Stimulated activated CD8-positive, alpha-beta memory T cell treated with anti-CD3 and anti-CD28 coated beads, Interleukin-15, amount 100 ng/mL, for 24 hours (primary cell): ENCODE measurements at places on chromosomes 3 and 15.

- no peak for DNase-seq
Measured at GRCh38 chr3:142852009-142852408, 36.9 kb downstream of the PCOLCE2 start.

DNA sequence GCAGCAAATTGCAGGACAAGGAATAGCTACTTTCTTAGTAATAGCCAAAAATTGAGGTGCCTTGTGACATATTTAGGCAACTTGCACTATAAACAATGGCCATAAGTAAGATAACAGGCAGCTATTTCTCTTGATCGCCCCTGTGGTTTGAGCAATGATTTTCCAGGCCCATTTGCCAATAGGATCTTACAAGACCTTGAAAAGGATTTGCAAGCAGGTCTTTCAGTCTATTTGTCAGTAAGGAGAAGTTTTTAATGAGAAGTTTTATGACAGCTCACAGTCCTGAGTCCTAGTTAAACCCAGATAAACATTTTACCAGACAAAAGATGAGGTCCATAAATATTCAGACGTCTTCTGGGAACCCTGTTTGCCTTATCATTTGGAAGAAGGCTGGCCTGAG, 645.5 kb downstream of the RBMS3 start:
- DNase-seq = no peak

- no peak for DNase-seq
Measured at GRCh38 chr15:70260580-70260979, 162.9 kb upstream of the TLE3 start.

- no peak for DNase-seq
Measured at GRCh38 chr3:165805946-165806561, 31.2 kb downstream of the BCHE start.

GRCh38 chr15:89998141-89998661, 2.9 kb upstream of the ZNF710 start:
- no peak for DNase-seq

GRCh38 chr3:180135101-180135500, 98.4 kb upstream of the PEX5L start:
- no peak for DNase-seq

DNA sequence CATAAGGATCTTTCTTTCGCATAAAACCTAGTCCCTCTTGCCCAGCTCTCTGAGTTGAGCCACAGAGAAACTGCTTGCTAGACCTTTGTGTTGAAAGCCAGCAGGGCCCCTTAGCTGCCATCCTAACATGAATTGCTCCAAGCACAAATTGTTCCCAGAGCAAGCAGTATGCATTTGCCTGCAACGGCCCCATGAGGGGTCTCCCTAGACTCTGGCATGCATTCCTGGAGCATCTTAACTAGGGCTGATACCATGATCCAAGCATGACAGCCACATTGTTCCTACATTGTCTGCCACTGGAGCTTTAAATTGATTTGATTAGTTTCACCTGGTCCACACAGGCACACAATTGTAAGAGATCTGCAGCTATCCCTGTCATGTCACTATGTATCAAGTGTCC, 428.1 kb downstream of the TAFA4 start:
- no peak for DNase-seq

- no peak for DNase-seq
Measured at GRCh38 chr15:68432441-68433064, 590 bp upstream of the ITGA11 start.

DNA sequence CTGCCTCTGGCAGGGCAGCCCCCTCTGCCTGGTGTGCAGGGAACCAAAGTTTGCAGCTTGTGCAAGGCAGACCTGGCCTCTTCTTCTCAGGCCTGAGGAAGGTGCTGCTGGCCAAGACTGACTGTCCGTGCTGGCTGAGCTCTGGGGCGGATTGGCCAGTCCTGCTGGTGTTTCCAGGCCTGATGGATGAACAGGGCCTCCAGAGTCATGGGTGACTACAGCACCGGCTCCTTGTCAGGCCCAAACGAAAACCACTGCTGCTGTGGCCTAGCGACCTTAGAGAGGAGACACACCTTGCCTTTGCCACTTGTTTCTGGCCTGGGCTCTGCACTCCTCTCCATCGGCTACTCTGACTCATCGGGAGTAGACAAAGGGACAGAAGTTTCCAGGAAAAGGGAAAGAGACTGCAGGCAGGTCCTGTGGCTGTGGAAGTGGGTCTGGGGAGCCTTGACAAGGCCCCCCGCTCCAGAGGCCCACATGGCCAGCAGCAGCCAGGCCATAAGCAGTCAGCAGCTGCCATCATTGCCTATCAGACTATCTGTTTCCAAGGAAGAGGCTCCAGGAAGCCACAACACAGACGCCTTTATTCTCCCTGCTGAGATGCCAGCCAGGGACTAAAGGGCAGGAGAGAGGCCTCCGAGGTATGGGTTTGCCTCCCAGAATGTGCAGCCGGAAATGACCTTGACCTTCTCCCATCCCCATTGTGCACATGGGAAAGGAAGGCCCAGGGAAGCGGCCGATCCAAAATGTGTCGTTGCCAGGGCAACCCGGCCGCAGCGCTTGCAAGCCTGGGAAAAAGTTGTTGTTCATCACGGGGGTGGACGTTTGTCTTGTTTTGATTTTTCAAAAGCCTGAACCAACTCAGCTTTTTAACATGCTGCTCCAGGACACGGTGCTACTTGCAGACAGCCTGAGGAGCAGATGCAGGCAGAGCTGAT, 160.5 kb downstream of the CHSY1 start:
- no peak for DNase-seq

GRCh38 chr3:144263706-144264105, 292.1 kb downstream of the DIPK2A start:
- no peak for DNase-seq

GRCh38 chr3:42516443-42516842, 14.0 kb downstream of the VIPR1 start:
- DNase-seq = no peak

- no peak for DNase-seq
Measured at GRCh38 chr3:172659246-172660002, 51.4 kb downstream of the NCEH1 start.

GRCh38 chr3:158109295-158109803, 540 bp upstream of the RSRC1 start:
- DNase-seq = no peak

DNA sequence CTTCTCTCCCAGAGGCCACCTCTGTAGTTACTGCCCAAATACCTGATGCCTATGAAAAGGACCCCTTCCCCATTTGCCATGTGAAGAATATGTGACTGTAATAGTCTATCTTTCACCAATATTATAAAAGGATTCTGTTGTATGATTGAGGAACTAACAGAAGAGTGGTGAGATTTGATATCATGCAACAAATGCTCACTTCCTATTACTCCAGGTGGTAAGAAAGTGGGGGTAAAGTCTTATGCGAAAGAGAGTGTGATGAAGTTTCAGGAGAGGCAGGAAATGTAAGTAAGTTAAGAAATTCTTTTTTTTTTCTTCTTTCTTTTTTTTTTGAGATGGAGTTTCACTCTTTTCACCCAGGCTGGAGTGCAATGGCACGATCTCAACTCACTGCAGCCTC, 24.4 kb upstream of the RAP2B start:
- no peak for DNase-seq

DNA sequence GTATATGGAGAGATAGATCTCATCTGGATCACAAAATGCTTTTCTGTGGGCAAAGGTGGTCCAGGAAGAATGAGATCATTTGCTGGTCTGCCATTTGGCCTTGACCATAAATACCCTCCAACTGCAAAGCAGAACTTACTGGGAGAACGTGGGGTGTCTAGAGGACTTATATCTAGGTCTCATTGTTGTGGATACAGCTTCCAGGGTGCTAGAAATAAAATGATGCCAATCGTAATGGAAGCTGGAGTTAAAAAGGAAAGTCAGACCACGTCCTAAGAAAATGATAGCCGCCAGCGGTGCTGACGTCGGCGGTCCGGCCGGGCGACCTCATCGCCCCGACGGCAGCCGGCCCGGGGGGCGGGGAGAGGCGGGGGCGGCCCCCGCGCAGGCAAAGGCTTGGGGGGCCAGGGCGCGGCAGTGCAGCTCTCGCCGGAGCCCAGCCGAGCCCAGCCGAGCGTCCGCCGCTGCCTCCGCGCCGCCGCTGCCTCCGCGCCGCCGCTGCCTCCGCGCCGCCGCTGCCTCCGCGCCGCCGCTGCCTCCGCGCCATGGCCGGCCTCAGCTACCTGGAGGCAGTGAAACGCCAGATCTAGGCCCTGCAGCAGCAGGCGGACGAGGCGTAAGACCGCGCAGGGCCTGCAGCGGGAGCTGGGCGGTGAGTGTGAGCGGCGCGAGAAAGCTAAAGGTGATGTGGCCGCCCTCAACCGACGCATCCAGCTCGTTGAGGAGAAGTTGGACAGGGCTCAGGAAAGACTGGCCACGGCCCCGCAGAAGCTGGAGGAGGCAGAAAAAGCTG, 89.5 kb downstream of the EOMES start:
- peak; percentile 13 for DNase-seq

- no peak for DNase-seq
Measured at GRCh38 chr15:101651554-101652097, 555 bp downstream of the TM2D3 start.

GRCh38 chr15:40506964-40507571, 36.3 kb downstream of the CHST14 start:
- peak; percentile 30 for DNase-seq

- no peak for DNase-seq
Measured at GRCh38 chr3:74001436-74001835, 376.7 kb upstream of the PDZRN3 start.

- no peak for DNase-seq
Measured at GRCh38 chr15:91407269-91407889, 307.3 kb downstream of the SV2B start.

DNA sequence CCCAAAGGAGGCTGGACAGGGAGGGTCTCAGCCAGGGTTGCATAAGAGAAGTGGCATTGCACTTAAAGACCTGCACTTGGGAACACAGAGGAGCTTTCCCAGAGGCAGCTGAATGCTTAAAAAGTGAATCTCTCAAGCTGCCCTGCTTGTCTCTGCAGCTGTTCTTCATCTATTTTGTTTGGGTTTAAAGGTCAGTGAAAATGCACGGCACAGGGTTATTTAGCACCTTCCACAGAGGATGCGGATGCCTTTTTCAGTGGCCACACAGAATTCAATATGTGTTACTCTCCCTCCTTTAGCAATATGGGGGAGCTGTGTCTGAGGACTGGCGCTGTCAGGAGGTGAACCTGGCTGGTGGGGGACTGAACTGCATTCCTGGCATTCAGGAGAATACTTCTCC, 22.7 kb upstream of the CTNNB1 start:
- DNase-seq = no peak

- DNase-seq = no peak
Measured at GRCh38 chr3:193819117-193820010, 226.4 kb downstream of the OPA1 start.

GRCh38 chr3:129793942-129794310, 99.6 kb downstream of the TMCC1 start:
- DNase-seq = no peak

DNA sequence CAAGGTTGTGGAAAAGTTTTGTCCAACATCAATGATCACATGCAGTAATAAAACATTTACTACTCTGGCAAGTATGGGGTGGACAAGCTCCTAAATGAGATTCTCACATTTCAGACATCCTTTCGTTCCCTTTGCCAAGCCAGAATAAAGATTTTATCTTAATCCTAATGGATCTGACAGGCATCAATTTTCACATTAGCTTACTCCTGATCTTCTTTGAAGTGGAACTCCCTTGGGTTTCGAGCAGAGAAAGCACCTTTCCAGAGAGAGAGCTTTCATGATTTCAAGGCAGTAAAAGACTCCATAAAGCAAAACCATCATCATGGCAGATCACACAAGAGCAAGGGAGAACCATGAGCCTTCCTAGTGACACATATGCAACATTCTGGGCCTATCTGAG, 27.3 kb upstream of the EID1 start:
- no peak for DNase-seq

DNA sequence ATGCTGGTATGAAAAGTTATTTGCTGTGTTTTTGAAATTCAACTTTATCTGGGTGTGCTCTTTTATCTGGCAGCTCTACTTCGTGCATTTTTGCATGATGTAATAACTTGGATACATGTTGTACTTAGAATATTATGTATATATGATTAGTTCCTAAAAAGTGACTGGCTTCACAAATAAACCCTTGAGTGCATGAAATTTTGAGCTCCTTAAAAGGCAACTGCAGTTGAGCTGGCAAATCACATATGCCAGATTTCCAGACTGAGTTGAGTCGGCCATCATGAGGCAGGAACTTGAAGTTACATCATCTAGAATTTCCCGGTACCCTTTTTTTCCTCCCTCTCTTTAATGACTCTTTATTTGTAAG, 162.5 kb downstream of the FNDC3B start:
- DNase-seq = no peak

DNA sequence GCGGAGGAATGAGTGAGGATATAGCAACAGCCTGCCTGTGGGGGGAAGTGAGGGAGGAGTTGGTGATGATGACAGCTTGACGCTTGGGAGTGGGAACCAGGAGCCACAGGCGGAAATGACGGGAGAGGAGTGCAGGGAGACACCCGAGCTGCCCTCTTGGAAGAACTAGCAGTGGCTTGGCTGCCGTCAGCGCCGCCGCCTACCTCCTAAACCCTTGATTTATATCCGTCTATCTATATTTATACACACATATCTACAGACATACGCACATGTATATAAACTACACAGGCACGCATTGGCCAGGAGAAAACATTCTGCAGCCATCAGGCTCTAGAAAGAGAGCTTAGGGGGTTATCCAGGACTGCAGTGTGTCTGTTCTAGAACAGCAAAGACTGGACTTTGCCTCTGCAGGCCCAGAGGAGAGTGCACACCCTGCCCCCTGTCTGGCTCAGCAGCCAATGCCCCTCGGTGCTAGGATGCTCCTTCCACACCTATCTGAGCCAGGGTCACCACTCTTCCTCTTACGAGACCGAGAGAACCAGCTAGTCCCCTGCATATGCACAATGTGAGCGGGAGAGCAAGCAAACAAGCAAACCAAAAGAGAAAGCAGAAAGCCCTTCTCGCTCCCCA, 45.3 kb upstream of the MAGEF1 start:
- no peak for DNase-seq

- DNase-seq = no peak
Measured at GRCh38 chr3:30639937-30640336, 33.5 kb downstream of the TGFBR2 start.

DNA sequence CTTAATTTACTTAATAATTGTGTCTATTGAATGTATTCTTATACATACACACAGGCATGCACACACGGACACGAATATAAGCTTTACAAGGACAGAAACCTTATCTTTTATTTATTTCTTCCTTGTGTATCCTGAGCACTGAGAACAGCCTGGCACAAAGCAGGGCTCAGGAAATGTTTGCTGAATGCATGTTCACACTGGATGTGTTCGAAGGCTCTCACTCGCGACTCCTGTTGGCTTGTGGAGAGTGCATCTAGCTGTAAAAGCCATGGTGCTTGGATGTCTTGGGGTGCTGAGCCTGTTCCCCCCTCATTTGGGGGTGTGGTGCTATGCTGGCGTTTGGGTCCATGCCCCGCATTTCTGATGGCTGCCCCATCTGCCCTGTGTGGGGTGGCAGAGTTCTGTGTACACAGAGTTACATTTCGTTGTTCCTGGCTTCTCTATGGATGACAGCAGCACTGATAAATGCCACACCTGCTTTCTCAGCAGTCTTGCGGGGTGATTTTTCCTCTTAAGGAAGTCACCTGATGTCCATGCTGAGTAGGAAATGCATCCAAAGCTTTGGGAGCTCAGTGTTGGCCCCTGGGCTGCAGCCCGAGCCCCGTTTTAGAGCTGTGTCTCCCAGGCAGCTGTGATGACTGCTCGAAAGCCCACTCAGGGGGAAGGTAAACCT, 148.5 kb downstream of the IGF1R start:
- no peak for DNase-seq

- no peak for DNase-seq
Measured at GRCh38 chr15:47397655-47398054, 319.6 kb upstream of the SEMA6D start.
